ENCODE measurements at places on chromosomes 4 and X. TPM values are rescaled to one million over a fixed set of nuclear protein-coding genes. Genes with fewer than 3 reads are reported as not detected.

The FAM193A gene
- total RNA-seq, result 29.1 TPM

The TEX11 gene
- total RNA-seq, result 0.03 TPM

- H3K36me3 ChIP-seq, result no peaks in the 10 kb centered on the region
- no peaks in the 10 kb centered on the region for H3K27me3 ChIP-seq
- no peak overlapping the region for H3K27ac ChIP-seq
- no peak for DNase-seq
- peaks cover 16% of the 10 kb centered on the region for H3K4me1 ChIP-seq
- no peak overlapping the region for H3K4me3 ChIP-seq
Observed at GRCh38 chr4:182531555-182532162, 288.5 kb downstream of the TENM3 start.

GRCh38 chrX:33457102-33457501 is 245.8 kb upstream of the DMD start:
- no peaks in the 10 kb centered on the region for H3K36me3 ChIP-seq
- DNase-seq, result no peak
- H3K27ac ChIP-seq, result no peak overlapping the region

GRCh38 chr4:186366326-186366725 is 100.3 kb downstream of the F11 start:
- no peak for DNase-seq
- no peaks in the 10 kb centered on the region for H3K36me3 ChIP-seq
- no peaks in the 10 kb centered on the region for H3K4me1 ChIP-seq
- no peak overlapping the region for H3K4me3 ChIP-seq
- H3K27ac ChIP-seq, result no peak overlapping the region
- H3K27me3 ChIP-seq, result no peaks in the 10 kb centered on the region

GRCh38 chr4:71768123-71768522 is 15.8 kb downstream of the GC start:
- no peaks in the 10 kb centered on the region for H3K4me1 ChIP-seq
- H3K36me3 ChIP-seq, result no peaks in the 10 kb centered on the region
- H3K27ac ChIP-seq, result no peak overlapping the region
- H3K27me3 ChIP-seq, result no peaks in the 10 kb centered on the region
- no peak for DNase-seq

GRCh38 chr4:15037923-15038541 is 35.8 kb downstream of the CPEB2 start:
- H3K36me3 ChIP-seq, result no peaks in the 10 kb centered on the region
- no peak for DNase-seq
- H3K27me3 ChIP-seq, result no peaks in the 10 kb centered on the region
- no peak overlapping the region for H3K4me3 ChIP-seq
- H3K27ac ChIP-seq, result no peak overlapping the region

DNA sequence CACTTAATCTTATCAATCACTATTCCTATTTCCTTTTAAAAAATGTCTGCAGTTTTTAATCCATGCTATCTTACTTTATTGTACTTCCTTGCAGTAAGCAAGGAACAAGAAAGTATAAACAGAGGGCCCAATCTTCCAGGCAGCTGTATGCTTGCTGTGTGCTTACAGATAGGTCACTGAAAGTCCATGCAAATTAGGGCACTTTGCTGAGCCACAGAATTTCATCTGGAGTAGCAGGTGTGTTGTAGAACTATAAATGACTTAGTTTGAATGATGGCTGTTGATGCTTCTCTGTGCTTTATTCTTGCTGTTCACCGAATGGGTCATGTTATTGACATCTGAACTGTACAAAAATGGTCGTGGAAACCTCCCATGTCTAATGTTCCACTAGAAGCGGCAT is 154.6 kb downstream of the ATOH1 start:
- no peak for DNase-seq
- H3K36me3 ChIP-seq, result no peaks in the 10 kb centered on the region
- no peak overlapping the region for H3K27ac ChIP-seq
- no peaks in the 10 kb centered on the region for H3K27me3 ChIP-seq
- H3K4me1 ChIP-seq, result no peaks in the 10 kb centered on the region
- no peak overlapping the region for H3K4me3 ChIP-seq

GRCh38 chr4:10111067-10111801 is 5.4 kb downstream of the WDR1 start:
- peaks cover 7% of the 10 kb centered on the region for H3K4me1 ChIP-seq
- H3K36me3 ChIP-seq, result no peaks in the 10 kb centered on the region
- H3K27ac ChIP-seq, result no peak overlapping the region
- no peak for DNase-seq
- no peak overlapping the region for H3K4me3 ChIP-seq

DNA sequence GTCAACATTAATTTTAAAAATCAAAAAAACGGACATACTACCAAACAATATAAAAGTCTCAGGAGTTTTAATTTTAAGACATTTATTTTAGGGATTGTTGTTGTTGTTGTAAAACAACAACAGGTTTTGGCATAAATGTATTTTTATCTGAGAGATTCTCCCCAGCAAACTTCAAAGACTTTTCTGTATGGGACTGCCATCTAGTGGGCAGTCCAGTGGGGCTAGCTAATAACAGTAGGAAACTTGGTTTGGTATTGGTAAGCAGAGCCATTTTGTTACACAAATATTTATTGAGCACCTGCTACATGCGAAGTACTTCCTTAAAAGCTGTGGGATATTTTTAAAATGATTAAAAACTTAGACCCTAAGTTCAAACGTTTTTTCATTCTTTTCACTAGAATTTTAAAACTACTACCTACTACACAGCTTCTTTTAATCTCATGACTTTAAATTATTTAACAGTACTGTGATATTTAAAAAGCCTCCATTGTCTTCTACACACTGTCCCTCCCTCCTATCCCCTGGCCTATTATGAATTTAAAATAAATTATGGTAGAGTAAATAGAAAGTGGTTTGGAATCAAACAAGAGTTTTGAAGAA is 1028.4 kb upstream of the INTU start:
- H3K27ac ChIP-seq, result no peak overlapping the region
- H3K4me1 ChIP-seq, result no peaks in the 10 kb centered on the region

DNA sequence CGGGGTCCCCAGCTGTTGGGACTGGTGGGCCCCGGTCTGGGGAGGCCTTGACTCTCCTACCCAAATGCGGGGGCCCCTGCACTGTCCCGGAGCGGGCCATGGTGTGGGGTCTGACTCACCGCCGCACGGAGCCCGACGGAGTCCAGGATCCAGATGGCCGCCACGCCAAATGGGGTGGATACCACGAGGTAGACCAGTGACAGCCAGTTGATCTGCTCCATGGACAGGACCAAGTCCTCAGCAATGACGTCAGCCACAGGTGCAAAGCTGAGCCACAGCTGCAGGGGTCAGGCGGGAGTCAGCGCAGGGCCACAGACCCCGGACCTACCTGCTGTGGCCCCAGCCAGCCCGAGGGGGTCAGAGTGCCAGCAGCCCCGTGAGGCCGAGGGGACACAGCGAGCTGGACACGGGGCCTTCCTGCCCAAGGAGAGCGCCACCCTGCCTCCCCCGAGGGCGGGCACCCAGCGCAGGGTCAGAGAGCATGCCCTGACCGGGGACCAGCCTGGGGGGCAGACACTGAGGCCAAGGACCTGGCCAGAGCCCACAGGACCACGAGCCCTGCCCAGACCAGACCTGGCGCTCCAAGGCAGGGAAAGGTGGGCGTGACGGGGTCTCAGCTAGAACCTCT is 2.4 kb downstream of the SLC49A3 start:
- peaks cover 3% of the 10 kb centered on the region for H3K27me3 ChIP-seq
- H3K4me1 ChIP-seq, result peaks cover 11% of the 10 kb centered on the region
- no peak for DNase-seq
- H3K4me3 ChIP-seq, result no peak overlapping the region
- no peak overlapping the region for H3K27ac ChIP-seq
